ENCODE measurements at places on chromosomes 1 and 21.

- no peak for DNase-seq
Observed at GRCh38 chr1:11960715-11961114, 19.5 kb upstream of the MFN2 start.

GRCh38 chr21:45642122-45642813 lies 1.3 kb upstream of the PCBP3 start:
- DNase-seq, result no peak

GRCh38 chr1:82091729-82092128 lies 291.0 kb downstream of the ADGRL2 start:
- no peak for DNase-seq

- DNase-seq, result no peak
Observed at GRCh38 chr1:155913969-155914757, 3.0 kb upstream of the RIT1 start.

GRCh38 chr1:95723346-95723745 lies 489.3 kb downstream of the RWDD3 start:
- DNase-seq, result no peak

GRCh38 chr1:22609291-22609690 lies 27.1 kb upstream of the C1QA start:
- DNase-seq, result no peak

- no peak for DNase-seq
Observed at GRCh38 chr1:58888833-58889232, 105.0 kb upstream of the JUN start.

- DNase-seq, result no peak
Observed at GRCh38 chr21:39307466-39307865, 6.0 kb downstream of the BRWD1 start.

- no peak for DNase-seq
Observed at GRCh38 chr1:47225430-47226100, 6.5 kb downstream of the TAL1 start.

DNA sequence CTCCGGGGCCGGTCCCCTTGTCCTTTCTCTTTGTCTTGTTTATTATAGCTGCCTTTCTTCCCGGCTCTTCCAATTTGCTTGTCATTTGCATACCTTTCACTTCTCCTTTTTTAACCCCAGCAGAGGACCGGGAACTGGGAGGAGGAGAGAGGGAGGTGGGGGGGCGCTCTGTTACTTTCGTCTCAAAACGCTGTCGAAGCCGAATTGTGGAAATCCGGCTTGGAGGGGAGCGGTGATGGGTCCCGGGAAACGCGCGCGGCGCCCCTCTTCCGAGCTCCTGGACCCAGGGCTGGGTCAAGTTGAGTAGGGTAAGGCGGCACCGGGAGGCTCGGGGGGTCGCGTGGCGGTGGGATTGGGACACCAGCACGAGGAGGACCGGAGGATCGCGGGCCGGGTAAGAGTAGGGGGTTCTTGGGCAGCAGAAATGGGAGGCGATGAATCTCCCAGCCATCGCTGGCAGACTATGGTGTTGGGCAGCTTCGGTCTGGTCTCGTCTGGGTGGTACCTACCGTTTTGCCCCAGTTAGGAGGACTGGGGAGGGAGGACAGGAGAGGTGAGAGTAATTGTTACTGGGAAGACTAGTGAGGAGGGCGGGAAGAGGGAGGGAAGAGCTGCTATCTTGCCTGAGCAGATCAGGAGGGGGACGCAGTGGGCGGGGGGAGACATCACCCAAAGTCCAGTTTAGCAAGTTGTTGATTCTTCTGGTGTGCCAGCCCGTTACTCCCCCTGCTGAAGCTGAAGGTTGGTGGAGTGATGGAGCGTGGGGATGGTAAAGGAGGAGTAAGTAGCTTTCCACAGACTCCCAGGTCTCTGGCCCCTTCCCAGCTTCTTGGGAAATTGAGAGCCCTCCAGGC lies 1.5 kb downstream of the PROX1 start:
- DNase-seq, result no peak

DNA sequence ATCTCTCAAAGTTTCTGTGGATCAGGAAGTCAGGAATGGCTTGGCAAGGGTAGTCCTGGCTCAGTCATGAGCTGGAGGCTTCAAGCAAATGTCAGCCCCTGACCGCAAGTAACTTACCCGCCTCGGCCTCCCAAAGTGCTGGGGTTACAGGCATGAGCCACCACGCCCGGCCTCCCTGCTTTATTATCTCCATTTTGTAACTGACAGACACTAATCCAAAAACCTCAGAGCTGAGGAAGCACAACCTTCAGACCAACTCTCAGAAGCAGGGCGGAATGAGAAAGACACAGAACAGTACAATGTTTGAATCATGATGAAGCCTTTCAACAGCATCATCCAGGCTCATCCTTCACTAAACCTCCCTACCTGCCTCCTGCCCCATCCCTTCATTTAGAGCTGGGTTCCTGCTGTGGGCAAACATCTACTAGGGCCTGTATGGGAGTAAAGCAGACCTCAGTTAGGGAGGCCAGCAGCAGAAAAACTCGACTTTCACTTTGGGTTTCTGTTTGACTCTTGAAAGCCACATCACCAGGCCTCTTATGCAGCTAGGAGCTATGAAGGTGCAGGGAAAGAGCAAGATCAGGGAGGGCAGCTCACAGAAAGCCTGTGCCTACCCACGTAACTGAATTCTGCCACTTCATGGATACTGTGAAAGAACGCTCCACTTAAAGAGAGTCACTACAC lies 84.4 kb upstream of the RAB4A start:
- DNase-seq, result no peak

DNA sequence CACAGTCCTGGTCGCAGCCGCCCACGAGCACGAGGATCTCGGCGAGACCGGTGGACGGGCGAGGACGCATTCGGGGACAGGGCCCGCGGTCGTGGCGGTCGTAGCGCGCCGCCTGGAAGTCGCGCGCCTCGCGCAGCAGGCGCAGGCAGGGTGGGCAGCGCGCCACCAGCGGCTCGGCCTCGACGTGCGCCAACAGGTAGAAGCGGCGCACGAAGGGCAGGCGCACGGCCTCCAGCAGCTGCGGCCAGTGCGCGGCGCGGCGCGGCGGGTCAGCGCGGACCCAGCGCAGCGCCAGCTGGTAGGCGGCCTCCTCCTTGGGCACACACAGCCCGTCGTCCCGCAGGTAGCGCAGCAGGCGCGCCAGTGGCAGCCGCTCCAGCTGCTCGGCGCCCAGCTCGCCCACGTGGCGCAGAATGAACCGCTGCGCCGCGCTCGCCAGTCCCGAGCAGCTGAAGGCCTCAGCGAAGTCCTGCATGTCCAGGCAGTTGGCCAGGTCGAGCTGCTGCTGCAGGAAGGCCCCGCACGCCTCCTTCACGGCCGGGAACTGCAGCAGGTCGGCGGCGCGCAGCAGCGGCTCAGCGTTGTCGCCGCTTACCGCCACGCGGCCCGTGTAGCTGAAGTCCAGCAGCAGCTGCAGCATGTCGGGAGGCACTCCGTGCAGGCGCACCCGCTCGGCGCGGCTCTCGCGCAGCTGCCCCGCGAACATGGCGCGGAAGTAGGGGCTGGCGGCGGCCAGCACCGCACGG lies 573 bp downstream of the KLHL21 start:
- no peak for DNase-seq

DNA sequence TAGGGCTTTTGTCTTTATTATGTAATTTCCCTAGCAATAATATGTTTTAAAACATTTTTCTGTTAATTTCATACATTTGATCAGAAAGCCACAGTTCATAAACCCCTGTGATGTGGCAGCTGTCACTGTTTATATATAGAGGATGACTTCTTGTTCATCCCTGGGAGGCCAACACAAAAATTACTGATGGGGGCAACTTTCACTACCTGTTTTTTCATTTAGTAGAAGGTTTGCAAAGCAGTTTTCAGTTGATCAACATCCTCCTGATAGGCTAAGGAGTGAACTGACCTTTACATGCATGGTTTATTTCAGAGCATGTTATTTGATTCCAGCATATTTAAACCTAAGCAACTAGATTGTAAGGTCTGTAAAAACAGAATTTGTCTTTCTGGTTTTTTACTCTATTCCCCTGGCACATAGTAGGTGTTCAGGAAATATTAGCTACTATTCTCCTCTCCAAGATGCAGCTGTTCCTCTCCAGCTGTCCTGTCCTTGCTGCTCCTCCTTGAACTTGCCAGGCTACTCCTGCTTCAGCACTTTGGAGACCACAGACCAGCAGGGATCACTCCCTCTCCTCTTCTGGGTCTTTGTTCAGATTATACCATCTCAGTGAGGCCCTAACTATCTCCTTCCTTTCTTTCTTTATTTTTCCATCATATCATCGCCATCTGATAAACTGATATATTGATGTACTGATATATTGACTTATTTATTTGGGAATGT lies 54.7 kb downstream of the ROR1 start:
- DNase-seq, result no peak

GRCh38 chr1:55280731-55281130 lies 65.6 kb upstream of the USP24 start:
- DNase-seq, result no peak

DNA sequence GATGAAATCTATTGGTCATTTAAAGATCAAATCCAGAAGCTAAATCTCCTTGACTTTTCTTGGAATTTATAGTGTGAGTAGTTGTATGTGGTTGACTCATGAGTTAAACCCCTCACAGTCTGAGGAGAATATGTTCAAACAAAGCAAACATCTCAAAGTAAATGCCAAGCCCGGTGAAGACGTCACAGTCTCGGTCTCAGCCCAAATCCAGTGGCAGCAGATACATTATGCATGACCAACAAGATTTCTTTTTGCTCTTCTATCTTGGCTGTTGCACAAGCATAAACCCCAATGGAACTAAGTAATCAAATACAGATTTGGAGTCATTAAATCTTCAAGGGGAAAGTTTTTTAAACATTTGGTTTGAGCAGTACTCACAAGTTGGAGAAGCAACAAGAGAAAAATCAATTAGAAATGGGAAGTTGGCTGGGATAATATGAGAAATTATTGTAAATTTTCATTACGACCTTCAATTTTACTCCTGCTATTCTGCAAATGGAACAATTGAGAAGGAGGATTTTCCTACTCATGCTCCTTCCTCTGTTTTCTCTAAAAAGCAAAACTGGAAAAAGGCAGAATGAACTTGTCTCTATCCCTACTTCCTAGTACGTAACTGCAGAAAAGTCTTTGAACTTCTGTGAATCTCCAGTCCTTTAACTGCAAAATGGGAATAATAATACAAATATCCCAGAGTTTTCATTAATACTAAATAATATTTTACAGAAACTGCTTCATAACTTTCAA lies 575.8 kb downstream of the NUF2 start:
- DNase-seq, result no peak

- DNase-seq, result no peak
Observed at GRCh38 chr1:61341426-61341825, 259.1 kb downstream of the NFIA start.

- no peak for DNase-seq
Observed at GRCh38 chr1:50415235-50416149, 7.8 kb downstream of the DMRTA2 start.

GRCh38 chr1:36123356-36123755 lies 1.7 kb downstream of the COL8A2 start:
- no peak for DNase-seq

DNA sequence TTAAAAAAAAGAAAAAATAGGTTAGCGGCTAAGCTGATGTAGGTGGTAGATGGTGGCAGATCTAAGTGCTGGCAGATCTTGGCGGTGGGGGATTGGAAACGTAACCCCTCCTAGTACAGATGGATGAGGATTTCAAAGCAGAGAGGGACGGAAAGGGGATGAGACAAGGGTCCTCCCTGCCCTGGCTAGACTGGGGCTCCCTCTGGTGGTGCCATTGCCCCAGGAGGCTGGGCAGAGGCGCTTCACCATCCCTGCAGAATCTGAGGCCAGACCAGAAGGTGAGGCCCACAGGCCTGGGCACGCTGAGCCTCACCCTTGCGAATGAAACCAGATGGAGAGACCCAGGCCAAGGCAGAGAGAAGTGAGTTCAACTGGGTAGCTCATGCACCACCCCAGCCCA lies 7.0 kb upstream of the PLEKHA6 start:
- no peak for DNase-seq
